ENCODE measurements at places on chromosomes 7 and 10.

DNA sequence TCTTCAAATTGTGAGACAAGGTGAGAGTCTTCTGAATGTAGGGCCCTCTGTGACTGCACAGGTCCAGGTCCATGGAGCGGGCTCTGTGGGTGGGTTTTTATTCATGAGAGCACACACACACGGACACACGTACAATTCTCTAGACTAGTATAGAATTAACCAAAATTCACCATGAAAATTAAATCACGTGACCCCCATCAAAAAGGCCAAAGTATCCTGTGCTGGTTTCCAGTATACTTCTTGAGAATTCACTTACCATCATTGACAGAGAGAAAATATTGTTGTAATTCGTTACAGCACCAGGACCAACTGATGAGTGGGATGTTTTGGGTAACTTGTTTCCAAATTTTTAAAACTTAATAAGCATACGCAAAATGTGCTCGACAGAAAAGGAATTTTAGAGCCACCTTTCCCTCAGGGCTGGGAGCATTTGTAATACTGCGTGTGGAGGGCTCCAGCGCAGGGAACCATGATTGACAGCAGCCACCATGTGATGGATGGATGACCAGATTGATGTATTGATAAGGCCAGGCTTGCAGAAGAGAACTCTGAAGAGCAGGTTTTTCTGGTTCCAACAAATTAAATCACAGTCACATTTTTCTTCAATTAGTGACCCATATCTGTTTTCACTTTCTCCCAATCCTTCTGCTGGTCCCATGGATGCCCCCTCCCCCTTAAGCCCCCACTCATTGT lies 14.9 kb upstream of the DNTT start:
- DNase-seq = no peak

DNA sequence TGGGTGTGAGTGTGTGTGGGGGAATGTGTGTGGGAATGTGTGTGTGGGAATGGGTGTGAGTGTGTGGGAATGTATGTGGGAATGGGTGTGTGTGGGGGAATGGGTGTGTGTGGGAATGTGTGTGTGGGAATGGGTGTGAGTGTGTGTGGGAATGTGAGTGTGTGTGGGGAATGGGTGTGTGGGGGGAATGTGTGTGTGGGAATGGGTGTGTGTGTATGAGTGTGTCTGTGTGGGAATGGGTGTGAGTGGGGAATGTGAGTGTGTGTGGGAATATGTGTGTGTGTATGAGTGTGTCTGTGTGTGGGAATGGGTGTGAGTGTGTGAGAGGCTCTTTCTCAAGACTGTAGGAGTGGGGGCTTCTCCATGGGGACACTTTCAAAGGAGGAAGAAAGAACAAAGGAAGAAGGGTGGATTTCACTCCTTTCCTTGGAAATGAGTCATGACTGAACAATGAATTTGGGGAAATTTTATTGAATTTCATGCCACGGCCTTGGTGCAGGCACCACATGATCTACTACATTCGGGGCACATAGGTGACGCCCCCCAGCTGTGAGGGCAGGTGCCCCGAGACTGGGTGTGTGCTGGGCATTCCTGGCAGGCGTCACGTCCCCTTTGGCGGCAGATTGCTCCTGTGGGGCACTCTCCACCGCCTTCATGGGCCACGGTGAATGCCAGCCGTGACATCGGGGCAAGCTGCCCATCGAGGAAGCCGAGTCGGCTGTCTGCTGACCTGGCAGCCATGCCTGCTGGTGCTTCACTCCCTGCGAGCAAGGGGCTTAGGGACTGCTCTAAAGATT lies 88.8 kb upstream of the INSIG1 start:
- no peak for DNase-seq

DNA sequence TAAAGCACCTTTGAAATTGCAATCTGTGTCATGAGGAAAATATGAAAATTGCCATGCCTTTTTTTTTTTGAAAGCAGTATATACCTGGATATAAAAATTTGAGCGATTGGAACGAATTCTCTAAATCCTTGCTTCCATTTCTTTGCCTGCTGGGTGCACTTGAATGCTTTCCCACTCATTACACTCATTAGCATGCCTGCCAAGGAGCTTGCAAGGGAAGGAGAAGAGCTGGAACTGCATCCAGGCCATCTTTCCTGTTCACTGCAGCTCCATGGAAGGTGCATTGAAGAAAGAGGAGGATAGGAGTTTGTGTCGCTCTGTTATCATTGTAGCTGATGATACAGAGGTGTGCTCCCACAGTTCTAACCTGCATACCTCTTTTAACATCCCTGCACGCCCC lies 102.4 kb upstream of the GJD4 start:
- DNase-seq = no peak

DNA sequence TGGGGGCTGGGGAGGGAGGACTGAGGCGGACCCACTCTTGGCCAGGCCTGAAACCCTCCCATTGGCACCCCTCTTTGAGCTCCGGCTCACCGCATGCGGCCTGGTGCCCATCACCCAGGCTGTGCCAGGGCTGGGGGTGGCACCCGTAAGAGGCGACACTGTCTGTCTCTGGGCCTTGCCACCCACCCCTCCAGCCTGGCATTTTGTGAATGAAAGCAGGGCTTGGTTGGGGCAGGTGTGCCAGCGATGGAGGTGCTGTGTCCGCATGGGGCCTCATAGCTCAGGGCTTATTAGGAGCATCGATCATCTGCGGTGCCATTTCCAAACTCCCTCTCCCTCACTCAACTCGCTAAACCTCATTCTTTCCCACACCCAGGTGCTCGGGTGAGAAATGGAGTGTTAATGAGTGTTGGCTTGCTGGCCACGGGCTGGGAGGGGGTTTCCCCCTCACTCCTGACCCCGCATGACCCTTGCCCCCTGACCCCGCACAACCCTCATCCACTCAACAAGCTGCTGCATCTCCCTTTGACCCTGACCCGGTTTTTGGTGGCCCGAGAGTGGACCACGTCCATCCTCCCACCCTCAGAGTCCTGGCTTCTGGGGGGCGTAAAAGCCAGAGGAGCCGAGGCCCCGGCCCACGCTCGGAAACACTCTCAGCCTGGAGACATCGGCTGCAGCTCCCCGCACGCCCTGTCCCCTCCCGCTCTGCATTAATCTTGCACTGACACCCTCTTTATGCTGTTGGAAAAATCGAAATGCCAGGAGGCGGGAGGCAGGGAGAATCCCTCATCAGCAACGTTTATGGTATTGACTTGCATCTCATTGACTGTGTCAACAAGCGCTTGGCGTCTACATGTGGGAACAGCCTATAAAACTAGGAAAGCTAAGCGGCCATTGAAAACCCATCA lies 161.2 kb downstream of the DNAJB6 start:
- DNase-seq = no peak

GRCh38 chr10:33005322-33006301 lies 47.6 kb upstream of the ITGB1 start:
- DNase-seq = peak; percentile 15

DNA sequence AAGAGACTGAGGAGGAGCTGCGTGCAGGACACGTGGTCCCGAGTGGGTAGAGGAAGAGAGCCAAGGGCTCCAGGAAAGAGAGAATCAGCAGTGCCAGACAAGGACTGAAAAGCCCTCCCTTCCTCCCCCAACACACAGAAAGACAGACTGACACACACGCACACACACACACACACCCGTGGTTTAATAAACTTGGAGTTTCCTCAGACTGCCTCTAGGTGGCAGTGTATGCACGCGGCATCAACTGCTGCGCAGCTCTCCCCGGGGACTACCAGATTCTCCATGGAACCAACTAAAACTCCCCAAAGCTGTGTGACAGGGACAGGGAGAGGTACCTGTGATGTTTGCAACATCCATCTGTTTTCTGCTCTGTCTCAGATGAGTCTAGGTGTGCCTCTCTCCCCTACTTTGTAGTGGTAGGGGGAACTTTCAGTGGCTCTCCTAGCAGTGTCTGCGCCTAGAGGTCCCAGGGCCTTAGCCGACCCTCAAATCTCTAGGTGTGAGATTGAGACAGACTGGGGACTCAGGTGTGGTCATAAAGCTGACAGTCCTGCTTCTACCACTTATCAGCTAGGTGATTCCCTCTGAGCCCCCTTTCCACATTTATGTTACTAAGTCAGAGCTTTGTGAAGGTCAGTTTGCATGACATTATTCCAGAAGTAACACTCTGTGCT lies 9.3 kb upstream of the TSPAN14 start:
- DNase-seq = no peak

- DNase-seq = peak; percentile 1
These were observed 4.9 kb downstream of the COL17A1 start for GRCh38 chr10:104080762-104081161.

DNA sequence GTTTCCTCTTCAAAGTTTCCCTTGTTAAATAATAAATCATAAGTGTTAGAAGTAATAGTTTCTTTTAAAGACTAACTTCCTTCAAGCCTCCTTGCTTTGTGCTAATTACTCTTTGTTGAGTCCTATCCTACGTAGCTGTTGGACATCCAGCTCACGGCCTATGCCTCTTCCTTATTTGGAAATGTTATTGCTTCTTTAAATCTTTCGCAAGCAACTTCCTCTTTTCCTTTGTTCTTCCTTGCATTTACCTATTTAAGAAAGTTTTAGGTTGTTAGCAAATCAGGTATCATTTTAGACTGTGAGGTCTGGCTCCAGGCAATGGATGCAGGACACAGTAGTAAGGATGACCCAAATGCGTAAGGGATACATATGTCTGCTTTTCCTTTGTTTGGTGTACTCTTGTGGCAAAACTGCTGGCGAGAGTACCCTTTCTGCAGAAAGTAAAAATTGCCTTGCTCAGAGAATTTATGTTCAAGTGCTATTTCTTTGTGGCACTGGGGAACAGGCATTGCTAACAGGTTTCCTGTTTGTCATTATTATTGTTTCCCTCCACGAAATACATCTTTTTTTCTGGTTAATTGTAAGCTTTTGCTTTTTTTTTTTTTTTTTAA lies 110.5 kb downstream of the DYNC2I1 start:
- DNase-seq = no peak

DNA sequence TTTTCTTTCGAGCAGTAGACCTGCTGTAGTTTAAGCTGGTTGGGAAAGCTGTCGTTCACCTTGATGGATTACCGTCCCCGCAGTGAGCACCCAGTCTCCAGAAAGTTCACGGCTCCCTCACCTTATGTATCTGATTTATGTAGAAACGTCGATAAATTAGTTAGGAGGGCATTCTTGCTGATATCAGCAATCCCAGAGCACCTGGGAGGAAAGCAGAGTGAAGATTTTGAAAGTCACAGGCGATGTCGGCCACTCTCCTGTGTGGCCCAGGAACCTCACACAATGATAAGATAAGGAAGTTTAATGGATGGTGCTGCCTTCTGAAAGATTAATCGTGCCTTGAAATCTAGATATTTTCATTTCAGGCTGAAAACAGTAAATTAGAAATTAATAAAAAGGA lies 336.8 kb downstream of the DPP6 start:
- no peak for DNase-seq

DNA sequence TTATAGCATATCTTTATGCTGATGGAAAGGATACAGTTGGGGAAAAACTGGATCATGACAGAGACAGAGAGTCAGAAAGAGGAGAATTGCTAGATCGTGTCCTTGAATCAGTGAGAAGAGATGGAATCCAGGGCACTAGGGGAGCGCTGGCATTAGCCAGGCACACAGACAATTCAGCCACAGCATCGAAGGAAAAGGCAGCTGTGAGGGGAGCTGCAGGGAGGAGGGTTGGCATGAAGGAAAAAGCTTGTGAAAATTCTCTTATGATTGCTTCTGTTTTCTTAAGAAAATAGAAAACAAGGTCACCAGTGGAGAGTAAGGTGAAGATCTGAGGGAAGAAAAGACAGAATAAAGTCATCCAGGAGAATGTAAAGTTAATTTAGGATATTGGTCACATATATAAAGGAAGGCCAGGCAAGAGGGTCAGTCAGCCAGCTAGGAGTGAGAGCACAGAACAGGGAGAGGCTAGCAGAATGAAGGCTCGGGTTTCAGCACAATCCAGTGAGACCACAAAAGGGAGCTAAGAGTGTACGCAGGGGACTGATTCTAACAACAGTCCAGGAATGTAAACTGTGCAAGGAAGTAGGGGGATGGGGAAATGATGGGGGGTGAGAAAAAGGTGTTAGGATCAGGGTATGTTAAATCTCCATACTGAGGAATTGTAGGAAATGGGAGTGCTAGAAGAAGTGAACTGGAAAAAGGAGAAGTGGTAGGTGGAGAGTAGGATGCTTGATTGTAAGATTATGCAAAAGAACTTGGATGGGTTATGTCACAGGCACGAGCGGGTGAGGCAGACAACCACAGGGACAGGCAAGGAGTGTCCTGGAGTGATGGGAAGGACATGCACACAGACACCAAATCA lies 112.0 kb downstream of the RNF32 start:
- no peak for DNase-seq

GRCh38 chr10:61729596-61729995 lies 66.9 kb downstream of the CABCOCO1 start:
- no peak for DNase-seq

DNA sequence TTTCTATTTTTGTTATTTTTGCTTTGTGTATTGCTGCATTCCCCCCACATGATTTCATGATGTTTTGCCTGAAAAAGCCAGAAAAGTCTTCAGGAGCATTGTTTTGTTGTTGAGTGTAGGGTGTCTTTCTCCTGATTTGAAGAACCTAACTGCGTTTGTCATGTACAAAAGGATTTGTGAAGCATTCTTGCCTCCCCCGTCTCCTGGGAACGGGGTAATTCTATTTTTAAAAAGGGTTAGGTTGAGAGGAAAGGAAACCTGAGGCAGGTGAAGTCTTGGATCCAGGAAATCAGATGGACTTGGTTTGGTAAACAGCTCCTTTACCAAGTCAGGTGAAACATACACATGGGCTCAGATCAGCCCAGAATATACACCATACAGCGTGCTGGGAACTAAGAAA lies 26.0 kb upstream of the BTBD16 start:
- DNase-seq = no peak

DNA sequence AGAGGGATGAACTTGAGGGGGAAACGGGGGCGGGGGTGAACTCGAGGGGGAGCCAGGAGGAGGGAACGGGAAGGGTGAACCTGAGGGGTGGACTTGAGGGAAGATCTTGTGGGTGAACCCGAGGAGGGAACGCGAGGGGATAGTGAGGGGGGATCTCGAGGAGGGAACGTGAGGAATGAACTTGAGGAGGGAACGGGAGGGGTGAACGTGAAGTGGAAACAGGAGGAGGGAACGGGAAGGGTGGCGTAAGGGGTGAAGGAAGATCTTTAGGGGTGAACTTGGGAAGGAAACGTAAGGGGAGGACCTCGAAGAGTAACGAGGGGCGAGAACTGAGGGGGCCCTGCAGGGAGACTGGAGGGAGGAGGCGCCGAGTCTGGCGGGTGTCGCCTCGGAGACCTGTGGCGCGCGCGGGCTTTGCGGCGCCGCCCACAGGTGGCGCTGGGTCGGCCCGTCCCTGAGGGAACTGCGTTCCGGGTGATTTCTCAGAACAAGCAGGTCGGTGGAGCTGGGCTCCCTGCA lies 651 bp downstream of the MYO3A start:
- no peak for DNase-seq

DNA sequence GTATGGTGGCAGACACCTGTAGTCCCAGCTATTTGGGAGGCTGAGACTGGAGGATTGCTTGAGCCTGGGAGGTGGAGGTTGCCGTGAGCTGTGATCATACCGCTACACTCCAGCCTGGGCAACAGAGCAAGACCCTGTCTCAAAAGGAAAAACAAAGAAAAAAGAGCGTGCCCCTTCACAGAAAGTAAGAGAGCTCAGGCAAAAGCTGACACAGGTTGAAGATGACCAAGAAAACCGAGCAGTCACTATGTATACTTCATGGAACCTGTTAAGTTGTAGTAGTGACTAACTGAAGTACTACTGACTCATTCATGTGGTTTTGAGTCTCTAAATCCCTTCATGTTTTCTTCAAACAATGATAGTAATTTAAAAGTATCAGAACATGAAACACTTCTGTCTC lies 1.2 kb upstream of the PRRT4 start:
- no peak for DNase-seq

All from NCI-H1105 (cell line).